ENCODE measurements at places on chromosomes 7 and 10.

DNA sequence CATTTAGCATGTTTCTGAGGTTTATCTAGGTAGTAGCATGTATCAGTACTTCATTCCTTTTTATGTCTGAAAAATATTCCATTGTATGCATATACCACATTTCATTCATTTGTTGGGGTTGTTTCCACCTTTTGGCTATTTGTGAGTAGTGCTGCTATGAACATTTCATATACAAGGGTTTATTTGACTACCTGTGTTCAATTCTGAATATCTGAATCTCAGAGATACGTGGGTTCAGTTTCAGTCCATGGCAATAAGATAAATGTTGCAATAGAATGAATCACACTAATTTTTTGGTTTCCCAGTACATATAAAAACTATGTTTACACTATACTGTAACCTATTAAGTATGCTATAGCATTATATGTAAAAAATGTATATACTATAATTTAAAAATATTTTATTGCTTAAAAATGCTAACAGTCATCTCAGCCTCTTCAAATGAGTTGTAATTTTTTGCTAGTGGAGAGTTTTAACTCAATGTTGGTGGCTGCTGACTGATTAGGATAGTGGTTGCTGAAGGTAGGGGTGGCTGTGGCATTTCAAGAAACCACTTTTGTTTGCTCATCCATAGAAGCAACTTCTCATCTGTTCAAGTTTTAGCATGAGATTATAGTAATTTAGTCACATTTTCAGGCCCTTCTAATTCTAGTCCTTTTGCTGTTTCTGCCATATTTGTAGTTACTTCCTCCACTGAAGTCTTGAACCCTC lies 13.9 kb downstream of the PLEKHA1 start:
- no peak for DNase-seq

- no peak for DNase-seq
Observed at GRCh38 chr10:61096056-61096455, 152.1 kb upstream of the RHOBTB1 start.

GRCh38 chr10:112026438-112026837 lies 157.1 kb downstream of the GPAM start:
- no peak for DNase-seq

GRCh38 chr7:81527651-81528050 lies 242.2 kb downstream of the HGF start:
- DNase-seq = no peak

- DNase-seq = no peak
Observed at GRCh38 chr7:120760050-120760449, 97.9 kb downstream of the TSPAN12 start.

DNA sequence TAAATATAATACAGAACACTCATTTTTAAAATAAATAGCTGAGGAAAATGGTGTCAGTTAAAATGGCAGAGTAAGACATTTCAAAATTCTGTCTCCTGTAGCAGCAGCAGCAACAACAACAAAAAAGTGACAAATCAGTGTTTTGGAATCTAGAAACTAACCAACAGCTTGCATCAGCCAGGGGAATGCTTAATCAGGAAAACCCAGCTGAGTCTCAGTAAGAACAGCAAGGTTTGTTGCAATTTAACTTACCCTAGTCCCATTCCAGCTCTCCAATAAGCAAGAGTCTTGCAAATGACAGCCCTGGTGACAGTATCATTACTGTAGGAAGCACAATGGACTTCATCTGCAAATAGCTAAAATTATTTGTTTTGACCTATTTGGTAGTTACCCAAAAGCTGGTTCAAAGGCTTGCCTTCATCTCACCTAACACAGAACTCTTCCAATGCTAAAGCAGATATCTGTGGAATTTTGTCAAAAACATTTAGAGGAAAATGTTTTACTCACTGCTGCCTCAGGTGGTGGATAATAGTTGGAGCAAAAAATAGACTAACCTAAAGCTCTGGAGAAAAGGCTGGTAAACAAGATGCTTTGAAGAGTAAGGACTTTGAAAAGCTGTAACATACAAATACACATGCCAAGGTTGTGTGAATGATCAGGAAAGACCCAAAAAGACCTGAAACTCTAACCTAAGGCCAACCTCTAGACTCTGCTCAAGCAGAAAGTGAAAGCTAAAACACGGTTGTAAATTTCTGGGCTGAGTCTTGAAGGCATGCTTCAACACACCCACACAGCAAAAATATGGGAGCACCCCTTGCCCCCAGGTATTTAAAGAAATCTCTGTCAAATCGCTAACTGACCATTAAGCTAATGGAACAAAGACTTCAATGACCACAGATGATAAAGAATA lies 9.9 kb upstream of the ARHGAP22 start:
- DNase-seq = no peak

DNA sequence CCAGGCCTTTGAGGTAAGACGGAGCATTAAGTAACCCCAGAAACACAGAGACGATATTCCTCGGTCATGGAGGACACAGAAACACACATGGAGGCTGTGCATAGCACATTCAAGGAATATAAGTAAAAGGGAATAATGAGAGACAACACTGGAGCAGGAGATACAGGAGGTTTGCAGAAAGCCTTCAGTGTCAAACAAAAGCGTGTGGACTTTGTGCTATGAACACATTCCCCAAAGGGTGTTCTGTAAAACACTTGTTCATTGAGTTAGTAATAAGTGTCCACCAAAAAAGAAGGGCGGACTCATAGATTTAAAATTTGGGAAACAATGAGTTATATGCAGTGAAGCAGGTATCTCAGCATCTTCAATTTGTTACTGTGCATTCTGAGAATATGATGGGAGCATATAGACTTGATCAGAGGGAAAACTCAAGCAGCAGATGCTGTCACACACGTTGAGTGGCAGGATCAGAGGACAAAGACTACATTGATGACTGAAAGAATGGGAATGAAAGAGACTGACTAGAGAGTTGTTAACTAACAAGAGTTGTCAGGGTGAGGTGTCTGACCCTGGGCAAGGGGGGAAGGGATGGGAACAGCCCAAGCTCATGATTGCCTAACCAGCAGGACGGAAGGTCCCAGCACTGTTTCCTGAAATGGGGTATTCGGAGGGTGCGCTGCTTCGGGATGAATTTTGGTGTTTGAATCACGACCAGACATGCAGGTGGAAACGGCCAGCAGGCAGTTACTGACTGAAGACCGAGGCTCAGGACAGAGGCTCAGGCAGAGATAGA lies 85.2 kb upstream of the VIPR2 start:
- DNase-seq = no peak

DNA sequence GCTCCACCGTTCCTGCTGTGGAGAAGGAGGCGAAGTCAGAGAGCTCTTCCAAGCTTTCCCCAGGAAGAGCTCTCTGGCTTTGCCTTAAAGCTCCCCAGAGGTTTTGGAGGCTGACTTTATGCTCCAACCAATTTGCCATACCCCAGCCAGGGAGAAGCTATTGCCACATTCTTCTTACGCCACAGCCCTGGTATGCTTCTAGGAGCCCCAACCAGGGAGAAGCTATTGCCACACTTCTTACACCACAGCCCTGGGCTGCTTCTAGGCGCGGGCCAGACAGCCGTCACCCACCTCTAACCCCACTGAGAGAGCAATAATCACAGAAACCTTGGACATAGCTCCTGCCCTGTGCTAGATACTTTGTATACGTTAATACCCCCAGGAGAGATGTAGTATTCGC lies 951 bp downstream of the ELOVL3 start:
- no peak for DNase-seq

- no peak for DNase-seq
Observed at GRCh38 chr7:9091282-9091681, 657.9 kb downstream of the NXPH1 start.

DNA sequence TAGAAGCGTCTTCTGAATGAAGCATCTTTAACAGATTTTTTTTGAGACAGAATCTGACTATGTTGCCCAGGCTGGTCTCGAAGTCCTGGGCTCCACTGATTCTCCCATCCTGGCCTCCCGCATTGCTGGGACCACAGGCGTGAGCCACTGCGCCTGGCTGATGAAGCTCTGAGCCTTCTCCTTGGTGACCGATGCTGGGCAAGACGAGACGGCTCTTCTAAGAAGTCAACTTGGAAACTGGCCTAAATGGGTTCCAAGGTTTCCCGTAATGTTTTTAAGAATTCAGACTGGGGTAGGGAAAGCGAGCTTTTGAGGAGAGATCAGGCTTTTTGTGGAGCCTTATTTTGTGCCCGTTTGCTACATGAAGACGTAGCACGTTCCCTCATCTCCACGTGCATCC lies 224.5 kb downstream of the ZMYND11 start:
- no peak for DNase-seq

DNA sequence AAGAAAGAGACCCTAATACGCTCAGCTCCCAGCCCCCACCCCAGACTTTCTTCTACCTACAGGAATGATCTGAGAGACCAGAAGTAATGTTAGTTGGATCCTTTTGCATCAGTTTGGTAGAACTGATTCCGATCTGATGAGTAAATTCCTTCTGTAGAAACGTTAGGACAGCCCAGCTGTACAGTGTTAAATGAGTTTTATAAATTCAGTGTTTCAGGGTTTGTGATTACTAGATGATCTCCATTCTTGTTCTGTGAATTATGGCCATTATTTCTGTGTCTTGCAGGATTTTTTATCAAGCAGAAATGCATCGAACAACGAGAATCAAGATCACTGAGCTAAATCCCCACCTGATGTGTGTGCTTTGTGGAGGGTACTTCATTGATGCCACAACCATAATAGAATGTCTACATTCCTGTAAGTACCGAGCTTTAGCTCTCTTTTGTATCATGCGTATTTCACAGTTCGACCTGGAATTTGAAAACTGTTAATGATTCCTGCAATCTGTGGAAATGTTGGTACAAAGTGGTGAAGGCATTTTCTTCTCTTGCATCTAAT lies 5.3 kb downstream of the BMI1 start:
- no peak for DNase-seq

DNA sequence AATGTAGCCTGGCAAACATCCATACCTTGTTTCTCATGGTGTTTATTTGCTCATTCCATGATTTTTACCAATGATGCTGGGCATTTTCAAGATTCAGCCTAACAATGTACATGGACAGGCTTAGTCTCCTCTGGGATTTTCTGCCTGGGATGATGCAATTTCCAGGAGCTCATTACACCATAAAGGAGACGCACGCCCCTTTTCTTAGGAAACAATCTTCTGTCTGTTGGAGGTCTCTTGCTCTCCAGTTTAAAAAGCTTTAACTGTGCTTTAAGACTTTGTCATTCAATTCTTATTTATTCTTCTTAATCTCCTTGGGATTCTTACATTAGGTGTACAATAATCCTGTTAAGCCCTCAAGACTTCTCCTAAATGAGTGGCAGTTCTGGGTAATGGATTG lies 150.3 kb upstream of the NRP1 start:
- DNase-seq = no peak

- DNase-seq = no peak
Observed at GRCh38 chr10:31866118-31866670, 62.4 kb downstream of the ARHGAP12 start.

DNA sequence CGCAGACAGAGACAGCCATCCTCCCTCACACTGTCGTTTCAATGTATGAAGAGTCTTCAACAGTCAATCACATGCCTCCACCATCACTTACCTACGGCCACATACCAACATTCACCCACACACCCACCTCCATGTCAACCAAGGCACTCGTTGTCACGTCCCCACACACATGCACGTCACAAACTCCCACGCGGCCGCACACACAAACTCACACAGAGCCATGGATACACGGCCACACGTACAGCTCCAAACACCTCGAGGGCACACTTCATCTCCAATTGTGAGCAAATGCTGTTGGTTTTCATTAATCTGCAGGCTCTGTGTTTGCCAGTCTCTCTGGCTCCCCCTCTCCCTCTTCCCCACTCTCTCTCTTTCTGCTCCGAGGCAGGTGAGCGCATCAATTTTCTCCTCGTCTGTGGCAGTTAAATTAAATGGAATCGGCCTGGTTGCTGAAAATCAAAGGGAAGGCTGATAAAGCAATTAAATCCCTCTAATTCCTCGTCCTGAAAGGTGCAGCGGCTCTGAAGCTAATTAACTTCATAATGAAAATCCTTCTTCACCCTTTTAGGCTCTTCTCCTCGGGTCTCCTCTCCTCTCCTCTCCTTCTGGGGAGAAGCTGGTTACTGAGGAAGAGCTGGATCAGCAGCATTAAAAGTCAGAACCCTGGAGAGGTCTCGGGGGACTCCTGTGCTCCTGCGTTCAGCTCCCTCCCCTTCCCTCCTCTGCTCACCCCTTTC lies 53.8 kb upstream of the SLF2 start:
- no peak for DNase-seq

GRCh38 chr7:80946858-80947257 lies 28.0 kb upstream of the SEMA3C start:
- DNase-seq = no peak

DNA sequence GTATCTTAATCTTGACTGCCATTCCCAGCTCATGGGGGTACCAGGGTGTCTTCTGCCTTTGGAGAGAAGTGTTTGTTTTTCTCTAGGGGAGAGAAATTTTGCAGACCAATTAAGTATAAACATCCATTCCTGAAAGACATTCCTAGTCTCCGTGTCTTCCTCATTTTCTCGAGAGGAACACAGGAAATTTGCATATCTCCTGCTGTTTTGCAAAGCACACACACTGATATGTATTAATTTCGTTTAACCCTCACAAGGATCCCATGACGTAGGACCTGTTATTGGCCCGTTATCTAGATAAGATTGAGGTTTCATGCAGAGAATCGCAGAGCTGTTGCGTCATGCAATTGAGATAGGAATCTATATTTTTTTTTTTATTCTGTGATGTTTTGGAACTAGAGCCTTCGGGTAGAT lies 944 bp downstream of the RHBDD2 start:
- no peak for DNase-seq

DNA sequence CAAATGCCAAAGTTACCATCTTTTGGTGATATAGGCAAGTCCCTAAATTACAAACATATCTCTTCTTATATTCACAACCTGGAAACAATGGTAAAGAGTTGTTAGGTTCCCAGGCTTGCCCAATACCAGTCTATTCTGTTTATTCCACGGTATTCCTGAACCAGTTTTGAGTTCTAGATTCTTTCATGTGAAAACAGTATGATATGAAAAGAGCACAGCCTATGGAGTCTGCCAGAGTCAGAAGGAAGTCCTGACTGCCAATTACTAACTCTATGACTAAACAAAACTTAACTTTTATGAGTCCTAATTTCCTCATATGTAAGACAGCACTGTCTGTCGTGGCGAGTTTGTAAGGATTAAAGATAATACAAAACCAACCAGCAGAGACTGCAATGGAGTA lies 5.6 kb downstream of the ABI1 start:
- no peak for DNase-seq

GRCh38 chr10:69449841-69450240 lies 1.4 kb upstream of the TSPAN15 start:
- DNase-seq = peak; percentile 61

DNA sequence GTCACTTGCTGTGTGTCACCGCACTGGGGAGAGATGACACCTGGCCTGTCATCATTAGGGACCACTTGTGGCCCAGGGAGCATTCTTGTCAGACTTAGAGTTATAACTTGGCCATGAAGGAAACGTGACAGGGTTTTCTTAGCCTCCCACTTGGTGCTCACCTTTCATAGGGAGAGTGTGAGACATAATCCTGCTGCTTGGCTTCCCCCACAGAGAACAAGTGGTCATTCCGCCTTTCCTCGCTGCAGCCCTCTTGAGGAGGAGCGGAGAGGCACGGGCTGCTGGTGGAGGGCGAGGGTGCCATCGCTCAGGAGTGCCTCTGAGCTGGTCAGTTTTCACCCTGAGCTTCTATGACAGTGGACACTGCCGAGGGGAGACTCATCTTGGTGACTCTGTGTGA lies 125.0 kb upstream of the GJD4 start:
- no peak for DNase-seq
